Activated T-helper 17 cell treated with anti-CD3 and anti-CD28 coated beads, Interleukin-2, amount 50 U/mL, for 72 hours (primary cell): ENCODE measurements at places on chromosomes 6 and 20.

DNA sequence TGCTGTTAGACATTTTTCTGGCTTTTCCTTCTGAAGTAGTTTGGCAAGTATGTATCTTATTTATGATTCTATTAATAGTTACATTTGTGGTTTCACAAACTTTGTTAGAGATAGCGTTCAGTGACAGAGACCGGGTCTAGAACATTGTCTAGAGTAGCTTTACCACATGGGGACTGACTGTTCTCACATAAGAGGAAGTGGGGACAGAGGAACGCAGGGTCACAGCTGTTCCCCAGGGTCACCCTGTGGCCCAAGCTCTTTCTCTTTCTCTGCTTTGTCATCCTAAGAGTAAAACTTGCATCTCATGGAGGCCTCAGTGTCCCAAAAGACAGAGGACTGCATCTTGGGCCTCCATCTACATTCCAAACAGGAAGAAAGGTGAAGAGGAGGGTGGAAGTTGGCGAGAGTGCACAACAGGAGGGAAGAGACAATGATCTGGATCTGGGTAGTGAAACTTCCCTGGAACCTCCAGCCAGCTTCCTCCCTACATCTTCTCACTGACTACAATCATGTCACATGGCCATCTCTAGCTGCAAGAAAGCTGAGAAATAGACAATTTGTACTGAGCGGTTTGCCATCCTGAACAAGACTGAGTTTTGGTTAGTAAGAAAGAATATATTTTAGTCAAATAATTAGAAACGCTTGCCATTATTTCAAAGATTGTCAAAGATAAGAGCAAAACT is 645.8 kb upstream of the ARID1B start:
- no peak for ATAC-seq

- ATAC-seq = no peak
These were observed 67.7 kb upstream of the ZNFX1 start for GRCh38 chr20:49345524-49345923.

DNA sequence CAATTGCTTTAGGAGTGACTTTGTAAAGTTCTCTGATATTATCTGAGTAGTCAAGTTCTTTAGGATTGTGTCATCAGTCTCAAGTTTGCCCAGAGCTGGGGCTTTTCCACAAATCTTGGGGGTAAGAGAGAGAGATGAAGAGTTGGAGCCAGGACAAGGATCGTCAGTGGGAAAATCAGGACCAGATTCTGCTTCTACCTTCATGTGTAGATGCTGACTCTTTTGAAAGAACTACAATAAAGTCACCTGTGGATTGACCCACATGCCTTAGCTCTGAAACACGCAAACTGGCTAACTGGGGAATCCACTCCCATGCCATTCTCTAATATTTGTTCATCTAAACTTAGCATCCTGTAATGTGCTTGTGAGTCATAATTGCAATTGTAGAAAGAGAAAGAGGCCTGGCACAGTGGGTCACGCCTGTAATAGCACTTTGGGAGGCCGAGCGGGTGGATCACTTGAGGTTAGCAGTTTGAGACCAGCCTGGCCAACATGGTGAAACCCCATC is 15.6 kb upstream of the BICRAL start:
- ATAC-seq = no peak

DNA sequence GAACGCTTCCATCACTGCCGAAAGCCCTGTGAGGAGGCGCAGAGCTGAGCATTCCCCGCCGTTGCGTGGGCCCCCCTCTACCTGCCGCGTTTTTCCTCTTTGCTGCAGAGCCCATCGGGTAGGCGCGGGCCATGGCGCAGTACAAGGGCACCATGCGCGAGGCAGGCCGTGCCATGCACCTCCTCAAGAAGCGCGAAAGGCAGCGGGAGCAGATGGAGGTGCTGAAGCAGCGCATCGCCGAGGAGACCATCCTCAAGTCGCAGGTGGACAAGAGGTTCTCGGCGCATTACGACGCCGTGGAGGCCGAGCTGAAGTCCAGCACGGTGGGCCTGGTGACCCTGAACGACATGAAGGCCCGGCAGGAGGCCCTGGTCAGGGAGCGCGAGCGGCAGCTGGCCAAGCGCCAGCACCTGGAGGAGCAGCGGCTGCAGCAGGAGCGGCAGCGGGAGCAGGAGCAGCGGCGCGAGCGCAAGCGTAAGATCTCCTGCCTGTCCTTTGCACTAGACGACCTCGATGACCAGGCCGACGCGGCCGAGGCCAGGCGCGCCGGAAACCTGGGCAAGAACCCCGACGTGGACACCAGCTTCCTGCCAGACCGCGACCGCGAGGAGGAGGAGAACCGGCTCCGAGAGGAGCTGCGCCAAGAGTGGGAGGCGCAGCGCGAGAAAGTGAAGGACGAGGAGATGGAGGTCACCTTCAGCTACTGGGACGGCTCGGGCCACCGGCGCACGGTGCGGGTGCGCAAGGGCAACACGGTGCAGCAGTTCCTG is 693 bp downstream of the FAM50B start:
- ATAC-seq = no peak

DNA sequence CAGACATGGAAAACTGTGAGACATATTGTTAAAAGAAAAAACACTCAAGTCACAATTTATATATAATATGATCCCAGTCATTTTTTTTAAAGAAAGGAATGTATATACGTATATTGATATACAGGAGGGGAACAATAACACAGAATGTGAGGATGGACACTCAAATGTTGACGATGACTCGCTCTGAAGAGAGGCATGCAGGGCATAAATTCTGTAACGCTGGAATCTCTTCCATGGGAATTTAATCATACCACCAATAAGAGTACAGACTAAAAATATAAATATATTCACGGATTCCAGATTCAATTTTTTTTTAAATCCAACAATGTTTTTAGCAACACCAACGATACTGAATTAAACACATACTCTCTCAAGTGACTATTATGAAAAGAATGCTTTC is 106.9 kb upstream of the CCDC28A start:
- ATAC-seq = no peak

DNA sequence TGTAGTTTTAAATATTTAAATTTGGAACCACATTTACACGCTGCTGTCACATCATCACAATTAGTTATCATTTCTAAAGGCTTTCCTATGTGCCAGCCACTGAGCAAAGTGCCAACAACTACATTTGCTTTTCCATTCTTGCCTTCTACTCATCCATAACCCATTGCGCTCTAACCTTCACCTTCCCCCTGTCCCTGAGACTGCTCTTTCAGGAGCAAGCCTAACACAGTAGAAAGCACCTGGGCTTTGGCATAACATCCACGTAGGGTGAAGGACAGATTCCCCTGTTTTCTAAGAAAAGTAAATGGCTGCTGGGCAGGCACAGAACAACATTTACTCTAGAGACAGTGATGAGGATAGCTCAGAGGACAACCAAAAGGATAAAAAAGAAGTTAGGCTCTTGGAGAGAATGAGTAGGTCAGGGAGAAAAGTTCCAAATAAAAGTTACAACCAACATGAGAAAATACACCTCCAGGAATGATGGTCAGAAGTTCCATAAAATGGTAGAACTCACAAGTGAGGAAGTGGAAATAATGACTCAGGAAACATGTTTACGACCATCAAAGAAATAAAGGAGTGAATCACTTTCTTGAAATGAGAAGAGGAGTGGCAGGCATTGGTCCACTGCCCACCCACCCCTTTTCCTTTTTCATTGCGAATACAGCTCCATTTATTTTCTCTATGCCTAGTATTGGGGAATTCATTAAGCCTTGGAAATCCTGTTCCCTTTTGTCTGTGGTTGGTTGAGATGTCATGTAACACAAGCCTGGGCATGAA is 77.2 kb downstream of the PFDN4 start:
- peak; percentile 90 for ATAC-seq

GRCh38 chr20:16459019-16459700 is 114.1 kb downstream of the KIF16B start:
- ATAC-seq = no peak

DNA sequence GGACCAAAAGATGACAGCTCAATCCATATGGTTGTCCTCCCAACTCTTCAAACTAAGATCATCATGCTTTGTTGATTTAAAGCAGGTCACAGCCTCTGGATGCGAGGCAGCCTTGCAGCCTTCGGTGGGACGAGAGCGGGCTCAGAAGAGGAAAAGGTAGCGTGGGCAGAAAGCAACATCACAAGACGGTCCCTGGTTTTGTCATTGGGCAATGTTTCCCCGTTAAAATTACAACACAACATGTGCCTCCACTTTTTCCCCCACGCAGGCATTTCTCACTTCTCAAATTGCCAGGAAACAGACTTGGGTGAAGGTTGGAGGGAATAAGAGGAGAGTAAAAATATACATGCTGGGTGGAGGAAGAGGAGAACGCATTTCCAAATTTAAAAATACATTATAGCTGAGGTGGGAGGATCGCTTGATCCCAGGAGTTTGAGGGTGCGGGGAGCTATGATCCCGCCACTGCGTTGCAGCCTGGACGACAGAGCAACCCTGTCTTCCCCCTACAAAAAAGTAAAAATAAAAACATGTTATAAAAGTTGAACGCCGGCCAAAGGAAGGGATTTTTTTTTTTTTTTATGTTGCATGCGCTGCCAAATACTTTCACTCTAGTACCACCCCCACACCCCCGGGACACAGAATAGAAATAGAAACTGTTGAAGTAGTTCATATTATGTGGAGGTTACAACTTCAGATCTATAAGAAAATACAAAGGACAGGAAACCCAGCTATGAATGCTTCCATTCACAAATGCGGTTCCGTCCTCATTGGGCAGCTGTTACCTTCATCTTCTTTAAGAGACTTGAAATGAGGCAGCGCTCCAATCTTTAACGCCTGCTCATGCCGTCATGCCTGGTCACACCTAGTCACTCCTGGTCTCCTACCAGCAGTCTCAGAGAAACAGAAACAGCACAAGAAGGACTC is 13.9 kb upstream of the NAA20 start:
- peak; percentile 83 for ATAC-seq

DNA sequence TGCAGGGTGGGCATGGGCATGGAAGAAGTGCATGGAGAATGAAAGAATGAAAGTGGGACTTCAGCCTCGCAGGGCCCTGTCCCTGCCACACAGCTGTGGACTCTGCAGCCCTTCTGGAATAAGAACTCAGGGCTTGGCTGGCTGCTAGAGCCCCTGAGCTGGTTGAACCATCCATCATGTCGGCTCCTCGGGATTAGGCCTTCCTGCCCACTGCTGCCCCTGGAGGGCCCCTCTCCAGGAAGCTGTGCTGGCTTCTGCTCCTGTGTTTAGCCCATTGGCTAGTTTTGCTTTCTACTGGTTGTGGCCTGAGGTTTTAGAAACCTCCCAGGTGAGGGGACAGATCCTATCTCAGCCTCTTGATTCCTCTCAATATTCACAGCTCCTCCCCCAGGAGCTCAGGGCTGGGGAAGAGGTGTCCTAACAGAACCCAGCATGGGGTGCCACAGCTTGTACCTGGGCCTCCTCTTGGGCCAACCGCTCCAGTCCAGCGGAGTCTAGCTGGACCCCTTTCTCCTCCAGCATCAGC is 7.9 kb downstream of the AARS2 start:
- no peak for ATAC-seq

DNA sequence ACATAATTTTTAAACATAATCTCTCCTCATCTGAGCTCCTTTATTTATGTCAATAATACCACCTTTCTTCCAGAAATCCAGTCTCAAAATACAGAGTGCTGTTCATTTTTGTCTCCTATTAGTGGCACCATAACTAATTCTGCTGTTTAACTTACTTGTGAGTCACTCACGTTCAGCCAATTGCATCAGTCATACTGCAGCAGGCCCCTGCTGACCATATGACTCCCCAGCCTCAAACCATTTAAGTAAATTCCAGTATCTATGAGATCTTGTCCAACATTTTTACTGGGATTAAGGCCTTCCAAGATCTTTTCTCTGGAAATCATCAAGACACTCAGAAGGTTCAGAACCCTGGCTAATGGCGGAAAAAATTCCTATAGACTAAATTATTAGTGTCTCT is 982.2 kb upstream of the MAP3K7 start:
- ATAC-seq = no peak

DNA sequence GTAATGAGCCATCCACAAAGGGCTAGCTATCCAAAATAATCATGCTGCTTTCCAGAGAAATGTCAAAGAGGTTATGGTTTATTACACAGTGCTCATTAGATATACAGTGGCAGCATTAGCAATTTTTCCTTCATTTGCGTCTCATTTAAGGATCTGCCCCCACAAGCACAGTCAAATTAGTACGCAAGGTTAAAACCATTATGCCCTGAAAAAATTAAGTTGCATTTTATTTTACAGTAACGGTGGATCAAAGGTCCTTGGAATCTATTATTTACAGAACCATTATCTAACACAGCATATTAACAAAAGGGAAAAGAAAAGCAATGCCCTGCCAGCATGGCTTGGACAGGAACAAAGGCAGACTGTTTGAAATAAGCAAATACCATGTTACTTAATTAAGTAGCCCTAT is 144.8 kb downstream of the PDSS2 start:
- ATAC-seq = no peak

GRCh38 chr6:72261554-72261953 is 360.3 kb upstream of the KCNQ5 start:
- no peak for ATAC-seq

GRCh38 chr6:82178077-82178758 is 69.3 kb downstream of the IBTK start:
- no peak for ATAC-seq

DNA sequence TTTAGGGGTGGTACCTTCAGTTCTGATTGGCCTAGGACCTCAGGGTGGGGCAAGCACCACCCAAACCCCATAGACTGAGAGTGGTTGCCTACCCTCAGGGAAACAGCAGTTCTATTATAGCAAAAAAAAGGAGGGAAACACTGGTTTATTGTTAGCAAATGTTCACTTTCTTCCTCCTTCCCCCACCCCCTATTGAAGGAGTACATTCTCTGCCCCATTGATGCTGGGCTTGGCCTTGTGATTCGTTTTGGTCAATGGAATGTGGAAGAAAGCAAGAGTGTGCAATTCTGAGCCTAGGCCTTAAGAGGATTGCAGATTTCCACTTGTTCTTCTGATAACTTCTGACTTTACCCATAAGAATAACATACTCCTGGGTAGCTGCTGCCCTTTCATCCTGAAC is 255.8 kb downstream of the NFATC2 start:
- no peak for ATAC-seq

DNA sequence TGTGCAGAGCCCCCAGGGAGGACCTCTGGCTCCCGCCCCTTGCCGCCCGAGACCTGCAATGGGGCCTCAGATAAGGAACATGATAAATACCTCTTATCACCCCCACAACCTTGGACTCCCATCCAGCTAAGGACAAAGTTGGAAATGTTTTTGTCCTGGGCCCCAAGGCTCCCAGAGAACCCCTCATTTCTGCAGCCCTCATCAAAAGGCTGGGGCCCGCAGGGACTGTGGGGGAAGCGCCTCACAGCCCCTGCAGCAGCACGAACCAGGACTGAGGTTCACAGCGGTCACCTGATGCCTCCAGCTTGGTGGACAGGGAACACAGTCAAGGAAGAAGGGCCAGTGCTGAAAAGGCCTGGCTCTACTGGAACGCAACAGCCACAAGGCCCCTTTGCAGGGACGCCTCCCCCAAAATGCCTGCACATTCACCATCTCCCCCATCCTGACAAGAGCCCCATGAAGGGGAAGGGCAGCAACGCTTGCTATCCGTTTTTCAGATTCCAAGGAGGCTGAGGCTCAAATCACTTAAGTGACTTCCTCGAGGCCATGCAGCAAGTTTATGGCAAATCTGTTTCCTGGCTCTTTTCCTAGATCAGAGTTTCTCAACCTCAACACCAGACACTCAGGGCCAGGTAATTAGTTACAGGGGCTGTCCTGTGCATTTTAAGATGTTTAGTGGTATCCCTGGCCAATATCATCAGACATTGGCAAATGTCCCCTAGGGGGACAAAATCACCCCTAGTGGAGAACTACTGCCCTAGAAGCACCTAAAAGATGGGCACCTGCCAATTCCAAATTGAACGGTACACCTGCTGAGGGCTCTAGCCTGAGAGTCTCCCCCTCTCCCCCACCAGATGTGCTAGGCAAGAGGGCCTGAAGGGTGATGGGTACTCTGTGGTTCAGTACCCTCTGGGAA is 10.6 kb downstream of the TFEB start:
- no peak for ATAC-seq
